ENCODE measurements at places on chromosomes 5 and 9.
A peak's percentile ranks its signal among the peaks of the same experiment; 100 is the strongest.

DNA sequence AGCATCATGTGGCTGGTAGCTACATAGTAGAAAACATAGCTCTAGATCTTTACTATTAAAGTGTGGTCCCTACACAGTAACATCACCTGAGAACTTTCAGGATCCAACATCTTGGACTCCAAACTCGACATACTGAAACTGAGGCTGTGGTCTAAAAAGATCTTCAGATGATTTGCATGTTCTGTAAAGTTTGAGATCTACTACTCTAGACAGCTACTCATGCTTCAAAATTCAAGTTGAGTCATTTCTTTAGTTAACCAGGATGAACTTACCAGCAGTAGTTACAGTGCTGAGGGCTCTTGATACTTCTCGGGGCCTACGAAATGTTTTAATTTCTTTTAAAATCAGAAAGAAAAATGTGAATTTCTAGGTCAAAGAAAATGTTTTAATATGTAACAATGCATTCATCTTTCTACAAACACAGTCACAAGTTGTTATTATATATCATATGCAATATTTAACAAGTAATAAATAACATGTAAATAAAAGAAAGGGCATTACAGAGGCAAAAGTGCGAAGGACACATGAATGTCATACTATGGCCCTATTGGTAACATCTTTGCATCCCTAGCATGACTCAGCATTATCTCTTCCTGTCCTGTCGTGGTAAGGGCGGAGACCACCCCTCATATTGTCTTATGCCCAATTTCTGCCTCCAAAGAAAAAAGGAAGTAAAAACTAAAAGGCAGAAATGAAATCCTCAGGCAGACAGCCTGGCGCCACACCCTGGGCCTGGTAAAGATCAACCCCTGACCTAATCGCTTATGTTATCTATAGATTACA lies 563.9 kb upstream of the TLE4 start:
- H3K27ac ChIP-seq, result no peak overlapping the region
- no peak for DNase-seq
- H3K4me3 ChIP-seq, result no peak overlapping the region
- H3K36me3 ChIP-seq, result no peaks in the 10 kb centered on the region
- H3K4me1 ChIP-seq, result no peaks in the 10 kb centered on the region

DNA sequence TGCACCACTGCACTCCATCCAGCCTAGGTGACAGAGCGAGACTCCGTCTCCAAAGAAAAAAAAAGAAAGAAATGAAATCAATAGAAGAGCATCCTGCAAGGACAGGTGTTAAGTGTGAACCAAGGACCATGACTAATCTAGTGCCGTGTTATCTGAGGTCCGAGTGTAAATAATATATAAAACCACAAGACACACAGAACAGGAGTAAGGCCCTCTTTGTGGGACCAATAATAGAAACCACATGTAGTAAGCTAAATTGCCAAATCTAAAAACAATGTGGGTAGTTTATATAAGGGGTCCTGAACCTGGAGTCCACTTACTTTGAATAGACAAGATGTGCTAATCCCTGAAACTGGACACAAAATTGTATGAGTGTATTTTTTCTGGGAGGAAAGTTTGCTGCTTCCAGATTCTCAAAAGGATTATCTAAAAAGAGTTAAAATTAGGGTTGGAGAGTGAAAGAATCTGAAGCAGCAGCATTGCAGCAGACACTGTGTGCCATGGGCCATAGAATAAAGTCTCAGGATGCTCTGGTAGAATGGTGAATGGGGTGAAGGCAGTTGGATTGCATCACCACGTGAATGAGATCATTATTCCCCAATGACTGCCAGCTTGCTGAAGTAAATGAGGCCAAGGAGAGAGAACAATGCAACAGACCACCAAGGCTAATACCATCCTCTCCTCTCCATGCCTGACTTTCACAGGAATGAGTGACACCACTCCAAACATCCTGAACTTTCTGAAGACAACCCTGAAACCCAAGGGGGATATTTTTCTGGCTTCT lies 222.7 kb downstream of the DCP2 start:
- no peaks in the 10 kb centered on the region for H3K4me1 ChIP-seq
- H3K27me3 ChIP-seq, result peaks cover 2% of the 10 kb centered on the region
- H3K36me3 ChIP-seq, result no peaks in the 10 kb centered on the region
- DNase-seq, result no peak

DNA sequence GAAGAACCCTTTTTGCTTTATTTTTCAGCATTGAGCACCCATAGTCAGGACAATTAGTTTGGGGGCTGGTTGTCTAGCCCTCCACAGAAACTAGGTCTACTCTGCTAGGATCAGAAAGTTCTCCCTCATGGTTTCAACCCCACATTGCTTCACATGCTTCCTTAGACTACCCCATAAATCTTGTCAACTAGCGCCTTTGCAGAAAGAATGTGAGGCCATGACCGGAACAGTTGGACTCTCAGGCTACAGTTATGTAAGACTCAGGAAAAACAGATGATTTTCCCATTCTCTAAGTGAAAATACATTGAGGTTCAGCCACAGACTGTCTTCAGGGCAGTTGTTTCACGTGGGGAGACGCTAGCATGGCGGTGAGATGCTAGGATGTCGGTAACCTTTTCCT lies 255.6 kb downstream of the NR3C1 start:
- H3K4me1 ChIP-seq, result peaks cover 8% of the 10 kb centered on the region
- H3K36me3 ChIP-seq, result peaks cover 22% of the 10 kb centered on the region
- no peak overlapping the region for H3K27ac ChIP-seq

- H3K36me3 ChIP-seq, result peaks cover 12% of the 10 kb centered on the region
- no peak overlapping the region for H3K4me3 ChIP-seq
- DNase-seq, result no peak
- H3K27ac ChIP-seq, result no peak overlapping the region
- no peaks in the 10 kb centered on the region for H3K27me3 ChIP-seq
These were observed 36.0 kb downstream of the IPO11 start for GRCh38 chr5:62448528-62448927.

GRCh38 chr5:40477856-40478546 lies 201.7 kb upstream of the PTGER4 start:
- H3K4me1 ChIP-seq, result peaks cover 36% of the 10 kb centered on the region
- H3K4me3 ChIP-seq, result no peak overlapping the region
- no peak for DNase-seq
- H3K36me3 ChIP-seq, result peaks cover 10% of the 10 kb centered on the region
- no peak overlapping the region for H3K27ac ChIP-seq

DNA sequence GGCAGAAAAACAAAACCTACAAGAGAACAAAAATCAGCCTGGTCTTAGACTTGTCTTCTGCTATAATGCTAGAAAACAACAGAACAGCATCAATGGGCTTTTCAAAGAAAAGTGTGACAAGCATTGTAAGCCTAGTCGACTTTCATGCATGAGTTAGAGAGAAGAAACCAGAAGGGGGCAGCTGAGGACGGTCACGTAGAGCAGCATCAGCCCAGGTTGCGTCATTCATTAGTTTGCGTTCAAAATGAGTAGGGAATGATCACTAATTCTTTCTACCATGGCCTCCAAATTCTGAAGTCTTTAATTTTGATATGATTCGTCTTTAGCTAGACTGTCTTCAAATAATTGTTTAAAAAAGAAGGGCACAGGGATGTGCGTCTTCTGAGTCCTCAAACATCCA lies 4.7 kb upstream of the ISCA1 start:
- no peak for DNase-seq
- no peaks in the 10 kb centered on the region for H3K27me3 ChIP-seq
- H3K4me3 ChIP-seq, result no peak overlapping the region
- peaks cover 11% of the 10 kb centered on the region for H3K4me1 ChIP-seq

DNA sequence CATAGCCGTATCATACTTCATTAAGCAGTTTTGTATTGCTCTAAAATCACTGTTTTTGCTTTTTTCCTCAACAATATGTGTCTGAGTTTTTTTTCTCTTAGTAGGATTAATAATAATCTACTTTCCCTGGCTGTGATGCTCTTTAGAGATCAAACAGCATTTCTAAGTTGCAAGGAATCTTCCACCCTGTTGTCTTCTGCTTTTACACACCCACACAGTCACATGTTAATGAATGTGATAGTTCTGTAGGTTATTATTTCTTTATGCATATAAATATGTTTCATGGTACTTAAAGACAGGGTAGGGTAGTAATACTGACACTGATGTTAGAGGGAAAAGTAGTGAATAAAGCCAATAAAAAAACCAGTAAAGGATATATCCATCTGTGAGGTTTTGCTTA lies 29.3 kb downstream of the SLC44A1 start:
- no peak overlapping the region for H3K27ac ChIP-seq
- DNase-seq, result no peak
- H3K27me3 ChIP-seq, result peaks cover 15% of the 10 kb centered on the region
- H3K36me3 ChIP-seq, result no peaks in the 10 kb centered on the region
- peaks cover 3% of the 10 kb centered on the region for H3K4me1 ChIP-seq

DNA sequence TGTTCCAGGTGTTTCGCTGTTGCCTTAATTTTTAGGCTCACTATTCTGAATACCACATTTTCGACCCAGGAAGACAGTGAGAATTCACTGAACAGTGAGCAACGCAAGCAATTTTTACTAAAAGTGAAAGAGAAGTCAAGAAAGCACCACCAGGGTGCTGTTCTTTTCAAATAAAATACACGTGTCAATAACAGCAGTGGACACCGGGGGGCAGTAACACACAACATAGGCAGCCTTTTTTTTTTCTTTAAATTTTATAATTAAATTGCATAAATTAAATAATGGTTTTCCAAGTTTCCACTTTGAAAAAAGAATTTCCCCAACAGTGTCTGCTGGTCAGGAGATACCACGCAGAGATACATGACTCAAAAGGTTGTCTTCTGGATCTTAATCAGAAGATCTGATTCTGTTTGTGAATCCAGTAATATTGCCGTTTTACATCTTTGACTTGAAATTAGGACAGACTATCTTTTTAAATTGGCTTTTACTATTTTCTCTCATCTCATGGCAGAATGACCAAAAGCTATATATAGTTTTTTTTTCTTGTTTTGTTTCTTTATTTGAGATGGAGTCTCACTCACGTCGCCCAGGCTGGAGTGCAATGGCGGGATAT lies 47.1 kb upstream of the SH3GL2 start:
- H3K4me1 ChIP-seq, result no peaks in the 10 kb centered on the region
- no peaks in the 10 kb centered on the region for H3K27me3 ChIP-seq
- H3K36me3 ChIP-seq, result no peaks in the 10 kb centered on the region

- peaks cover 2% of the 10 kb centered on the region for H3K4me1 ChIP-seq
- H3K27me3 ChIP-seq, result peaks cover 46% of the 10 kb centered on the region
- no peak overlapping the region for H3K27ac ChIP-seq
- no peak for DNase-seq
These were observed 9.7 kb upstream of the MEF2C start for GRCh38 chr5:88892669-88893068.

- H3K27ac ChIP-seq, result no peak overlapping the region
- DNase-seq, result peak; percentile 36
- peaks cover 4% of the 10 kb centered on the region for H3K27me3 ChIP-seq
- no peaks in the 10 kb centered on the region for H3K36me3 ChIP-seq
These were observed 36.6 kb upstream of the RAPGEF1 start for GRCh38 chr9:131776473-131776872.

GRCh38 chr5:57816108-57816507 lies 333.5 kb upstream of the ACTBL2 start:
- H3K36me3 ChIP-seq, result peaks cover 1% of the 10 kb centered on the region
- H3K4me3 ChIP-seq, result no peak overlapping the region
- no peak for DNase-seq

DNA sequence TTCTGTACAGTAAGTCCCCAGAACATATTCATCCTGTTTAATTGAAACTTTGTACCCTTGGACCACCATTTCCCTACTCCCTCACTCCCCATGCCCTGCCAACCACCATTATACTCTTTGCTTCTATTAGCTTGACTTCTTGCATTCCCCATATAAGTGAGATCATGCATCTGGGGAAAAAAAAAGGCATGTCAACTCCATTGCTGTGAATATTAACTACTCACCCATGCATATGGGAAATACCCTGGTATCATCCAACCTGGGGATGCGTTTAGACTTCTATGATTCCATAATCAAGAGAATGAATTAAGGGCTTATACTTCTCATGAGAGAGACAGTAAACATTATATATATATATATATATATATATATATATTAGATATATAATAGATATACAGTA lies 659.4 kb upstream of the C9orf72 start:
- H3K36me3 ChIP-seq, result no peaks in the 10 kb centered on the region
- no peaks in the 10 kb centered on the region for H3K27me3 ChIP-seq
- DNase-seq, result no peak

- H3K27ac ChIP-seq, result no peak overlapping the region
- H3K27me3 ChIP-seq, result no peaks in the 10 kb centered on the region
- H3K4me1 ChIP-seq, result peaks cover 4% of the 10 kb centered on the region
- H3K36me3 ChIP-seq, result no peaks in the 10 kb centered on the region
These were observed 31.0 kb downstream of the CYSTM1 start for GRCh38 chr5:140205952-140206351.

GRCh38 chr9:97710356-97711222 lies 13.4 kb upstream of the XPA start:
- H3K27me3 ChIP-seq, result peaks cover 23% of the 10 kb centered on the region
- H3K4me1 ChIP-seq, result peaks cover 33% of the 10 kb centered on the region
- H3K27ac ChIP-seq, result no peak overlapping the region
- H3K4me3 ChIP-seq, result peak overlapping the region; percentile 46
- peak; percentile 37 for DNase-seq

- peaks cover 20% of the 10 kb centered on the region for H3K27me3 ChIP-seq
- H3K27ac ChIP-seq, result no peak overlapping the region
- no peaks in the 10 kb centered on the region for H3K36me3 ChIP-seq
- no peaks in the 10 kb centered on the region for H3K4me1 ChIP-seq
These were observed 211.3 kb downstream of the DCP2 start for GRCh38 chr5:113187906-113188305.

DNA sequence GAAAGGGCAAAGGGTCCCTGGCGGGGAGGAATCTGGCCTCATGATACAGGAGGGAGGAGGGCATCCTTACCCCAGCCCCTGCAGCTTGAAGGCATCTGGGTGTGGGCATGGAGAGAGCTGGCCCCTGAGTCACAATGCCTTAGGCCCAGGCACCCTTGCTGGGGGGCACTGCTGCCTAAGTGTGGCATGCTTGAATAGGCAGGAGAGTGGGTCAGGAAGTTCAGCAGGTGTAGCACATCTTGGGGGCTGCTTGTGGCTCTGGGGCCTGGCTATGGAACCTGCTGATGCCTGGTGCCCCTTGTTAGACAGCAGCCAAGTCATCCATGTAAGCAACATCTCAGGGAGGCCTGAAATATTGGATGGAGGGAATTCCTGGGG lies 63.1 kb downstream of the HSPA4 start:
- peaks cover 4% of the 10 kb centered on the region for H3K27me3 ChIP-seq
- H3K27ac ChIP-seq, result no peak overlapping the region
- no peak overlapping the region for H3K4me3 ChIP-seq
- H3K36me3 ChIP-seq, result no peaks in the 10 kb centered on the region
- DNase-seq, result no peak

GRCh38 chr5:109656829-109657228 lies 32.9 kb upstream of the MAN2A1 start:
- H3K4me3 ChIP-seq, result peak overlapping the region; percentile 32
- H3K27ac ChIP-seq, result no peak overlapping the region
- peaks cover 25% of the 10 kb centered on the region for H3K27me3 ChIP-seq
- H3K36me3 ChIP-seq, result no peaks in the 10 kb centered on the region
- H3K4me1 ChIP-seq, result peaks cover 15% of the 10 kb centered on the region

DNA sequence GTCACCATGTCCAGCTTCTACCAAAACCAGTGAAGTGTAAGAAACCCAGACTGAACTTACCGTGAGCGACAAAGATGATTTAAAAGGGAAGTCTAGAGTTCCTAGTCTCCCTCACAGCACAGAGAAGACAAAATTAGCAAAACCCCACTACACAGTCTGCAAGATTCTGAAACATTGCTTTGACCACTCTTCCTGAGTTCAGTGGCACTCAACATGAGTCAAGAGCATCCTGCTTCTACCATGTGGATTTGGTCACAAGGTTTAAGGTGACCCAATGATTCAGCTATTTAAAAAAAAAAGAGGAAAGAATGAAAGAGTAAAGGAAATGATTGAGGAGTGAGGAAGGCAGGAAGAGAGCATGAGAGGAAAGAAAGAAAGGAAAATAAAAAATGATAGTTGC lies 19.8 kb downstream of the IL7R start:
- H3K4me1 ChIP-seq, result peaks cover 49% of the 10 kb centered on the region
- no peak overlapping the region for H3K4me3 ChIP-seq
- peak overlapping the region; percentile 55 for H3K27ac ChIP-seq

Data from T-helper 2 cell treated with Interferon-gamma antibody and Interleukin-4, amounts not matched to agents 5 μg/mL and 100 μg/mL, for 36 hours (primary cell).